ENCODE measurements at places on chromosomes 4 and X.

DNA sequence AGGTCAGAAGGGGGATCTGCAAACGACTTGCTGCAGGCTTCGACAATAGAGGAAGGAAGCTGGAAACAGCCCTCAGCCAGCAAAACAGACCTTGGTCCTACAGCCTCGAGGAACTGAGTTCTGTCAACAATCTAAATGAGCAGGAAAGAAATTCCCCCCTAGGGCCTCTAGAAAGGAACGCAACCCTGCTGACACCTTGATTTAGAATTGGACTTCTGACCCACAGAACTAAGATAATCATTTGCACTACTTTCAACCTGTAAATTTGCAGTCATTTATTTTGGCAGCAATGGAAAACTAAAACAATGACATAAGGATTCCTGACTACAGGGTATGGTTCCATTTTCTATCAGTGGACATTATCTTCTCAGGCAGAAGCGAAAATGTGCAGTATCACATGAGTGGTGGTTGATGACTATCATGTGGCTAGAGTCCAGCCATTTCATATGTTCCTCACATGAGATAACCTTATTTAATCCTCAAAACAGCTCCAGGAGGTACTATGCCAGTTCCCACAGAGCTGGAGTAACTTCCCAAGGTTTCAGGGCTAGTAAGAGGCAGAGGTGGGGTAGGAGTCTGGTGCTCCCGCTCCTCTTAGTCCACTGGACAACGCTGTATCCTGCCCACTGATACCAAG lies 61.6 kb downstream of the SAT1 start:
- no peak for DNase-seq

GRCh38 chrX:133937022-133937421 lies 48.4 kb downstream of the GPC3 start:
- DNase-seq, result no peak

DNA sequence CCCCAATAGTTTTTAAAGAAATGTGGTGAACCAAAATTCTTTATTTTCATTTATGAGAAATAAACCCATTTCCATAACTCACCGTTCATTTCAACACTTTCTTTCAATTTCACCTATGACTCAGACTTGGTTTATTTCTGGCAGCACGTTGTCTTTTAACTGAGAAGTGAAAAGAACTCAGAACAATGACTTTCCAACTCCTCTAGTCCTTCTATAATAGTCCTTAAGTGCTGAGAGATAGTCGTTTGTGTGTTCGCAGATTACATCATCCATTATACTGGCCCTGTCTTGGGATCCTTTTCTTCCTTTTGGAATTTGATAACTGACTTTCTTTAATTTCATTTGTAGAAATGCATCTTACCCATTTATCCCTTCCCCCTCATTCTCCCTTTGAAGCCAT lies 113.6 kb downstream of the GLUD2 start:
- peak; percentile 39 for DNase-seq

GRCh38 chr4:102843273-102843672 lies 15.9 kb upstream of the UBE2D3 start:
- no peak for DNase-seq

DNA sequence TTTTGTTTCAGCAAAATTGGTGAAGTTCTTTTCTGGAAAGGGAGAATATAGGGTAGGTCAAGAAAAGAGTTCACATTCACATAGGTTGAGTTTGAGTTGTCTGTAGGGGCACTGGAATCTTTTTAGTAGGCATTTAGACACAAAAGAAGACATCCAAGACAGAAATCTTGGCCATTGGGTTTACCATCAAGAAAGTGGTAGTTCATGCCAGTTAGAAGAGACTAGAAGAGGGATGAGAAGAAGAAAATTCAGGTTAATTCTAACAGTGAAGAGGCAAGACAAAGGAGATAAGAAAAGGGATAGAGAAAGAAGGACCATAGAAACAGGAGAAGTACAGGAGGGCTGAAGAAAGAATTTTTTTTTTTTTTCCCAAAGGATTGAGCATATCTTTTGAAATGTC lies 39.9 kb downstream of the PAQR3 start:
- no peak for DNase-seq

GRCh38 chr4:47933840-47934239 lies 19.5 kb upstream of the NFXL1 start:
- peak; percentile 13 for DNase-seq

GRCh38 chr4:129362691-129363274 lies 266.8 kb downstream of the C4orf33 start:
- peak; percentile 78 for DNase-seq

DNA sequence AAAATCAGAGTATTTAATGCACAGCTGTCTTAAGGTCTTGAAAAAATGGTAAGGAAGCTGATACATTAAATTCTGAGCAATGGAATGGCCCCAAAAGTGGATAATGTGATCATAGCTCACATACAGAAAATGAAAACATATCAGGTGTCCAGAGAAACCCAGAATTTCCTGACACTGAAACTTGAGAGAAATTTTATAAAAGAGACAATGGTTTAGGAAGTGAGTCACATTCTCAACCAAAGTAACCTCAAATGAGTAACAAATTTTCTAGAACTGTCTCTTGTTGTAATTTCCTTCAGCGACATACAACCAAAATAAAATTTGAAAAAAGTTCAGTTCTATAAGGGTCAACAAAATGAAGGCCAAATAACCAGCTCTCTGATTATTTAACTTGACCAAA lies 37.4 kb upstream of the PACRGL start:
- no peak for DNase-seq

DNA sequence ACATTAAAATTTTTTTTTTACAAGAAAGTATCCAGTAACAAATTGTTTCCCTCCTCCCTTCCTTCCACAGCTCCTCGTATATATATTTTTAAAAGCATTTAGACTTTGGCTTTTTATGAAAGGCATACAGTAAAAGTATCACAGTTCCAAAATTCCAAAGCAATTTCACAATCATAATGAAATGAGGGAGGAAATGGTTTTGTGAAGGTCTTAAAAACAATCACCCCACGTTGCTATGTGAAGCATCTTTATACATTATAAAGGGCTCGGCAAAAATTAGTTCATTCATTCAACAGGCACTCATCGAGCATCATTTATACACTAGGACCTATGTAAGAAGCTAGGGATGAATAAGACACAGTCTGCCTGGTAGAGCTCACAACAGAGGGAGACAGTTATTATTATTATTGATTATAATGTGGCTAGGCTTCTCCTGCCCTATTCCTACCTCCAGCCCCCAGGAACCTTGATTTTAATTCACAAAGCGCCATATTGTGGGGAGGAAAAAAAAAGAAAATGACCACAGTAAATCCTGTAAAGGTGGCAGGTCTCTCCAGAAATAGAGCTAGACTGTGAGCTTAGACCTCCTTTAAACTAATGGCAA lies 239.9 kb downstream of the MAML3 start:
- no peak for DNase-seq

- peak; percentile 78 for DNase-seq
These were observed 100.2 kb downstream of the LNX1 start for GRCh38 chr4:53490965-53491622.

- DNase-seq, result no peak
These were observed 404.1 kb downstream of the GPM6A start for GRCh38 chr4:175407926-175408325.

- DNase-seq, result no peak
These were observed 133.3 kb downstream of the GATB start for GRCh38 chr4:151627491-151627890.
